ENCODE measurements at places on chromosomes 3 and 15. TPM values are rescaled to one million over a fixed set of nuclear protein-coding genes. Genes with fewer than 3 reads are reported as not detected.
A peak's percentile ranks its signal among the peaks of the same experiment; 100 is the strongest.

GRCh38 chr15:37638691-37639090, 295.7 kb upstream of the TMCO5A start:
- no peak for DNase-seq

- peak; percentile 27 for DNase-seq
Observed at GRCh38 chr3:34056181-34056910, 257.9 kb downstream of the PDCD6IP start.

DNA sequence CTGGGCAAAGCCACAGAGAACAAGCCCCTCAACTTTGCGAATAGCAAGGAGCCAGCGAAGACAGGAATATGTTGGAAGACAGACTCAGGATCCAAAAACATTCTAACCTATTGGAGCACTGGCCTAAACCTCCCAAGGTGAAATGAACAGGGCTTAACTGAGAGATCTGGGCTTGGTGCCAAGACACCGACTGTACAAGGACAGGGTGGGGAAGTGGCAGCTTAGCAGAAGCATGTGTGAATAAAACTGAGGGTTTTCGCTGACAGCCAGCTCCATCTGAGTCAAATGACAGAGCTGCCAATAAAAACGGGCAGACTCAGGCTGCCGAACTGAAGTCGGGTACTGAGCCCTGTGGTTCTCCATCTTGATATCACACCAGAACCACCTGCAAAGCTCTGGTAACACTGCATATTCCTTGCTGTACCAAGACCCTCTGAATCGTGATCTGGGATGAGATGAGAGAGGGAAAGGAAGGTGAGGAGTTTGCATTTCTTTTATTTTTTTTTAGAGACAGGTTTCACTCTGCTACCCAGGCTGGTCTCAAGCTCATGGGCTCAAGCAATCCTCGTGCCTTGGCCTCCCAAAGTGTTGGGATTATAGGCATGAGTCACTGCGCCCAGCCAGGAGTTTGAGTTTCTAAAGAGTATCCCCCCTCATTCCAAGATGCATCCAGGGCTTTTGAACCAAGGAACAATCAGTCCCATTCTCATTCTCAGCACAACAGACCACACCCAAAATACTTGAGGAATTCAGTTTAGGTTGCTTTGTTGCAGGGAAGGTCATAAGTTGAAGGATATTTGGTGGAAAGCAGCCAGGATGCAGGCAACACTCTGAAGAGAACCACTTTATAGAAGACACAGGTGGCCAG, 6.0 kb upstream of the PLCB2 start:
- no peak for DNase-seq

GRCh38 chr15:70583006-70583405, 180.4 kb downstream of the UACA start:
- no peak for DNase-seq

DNA sequence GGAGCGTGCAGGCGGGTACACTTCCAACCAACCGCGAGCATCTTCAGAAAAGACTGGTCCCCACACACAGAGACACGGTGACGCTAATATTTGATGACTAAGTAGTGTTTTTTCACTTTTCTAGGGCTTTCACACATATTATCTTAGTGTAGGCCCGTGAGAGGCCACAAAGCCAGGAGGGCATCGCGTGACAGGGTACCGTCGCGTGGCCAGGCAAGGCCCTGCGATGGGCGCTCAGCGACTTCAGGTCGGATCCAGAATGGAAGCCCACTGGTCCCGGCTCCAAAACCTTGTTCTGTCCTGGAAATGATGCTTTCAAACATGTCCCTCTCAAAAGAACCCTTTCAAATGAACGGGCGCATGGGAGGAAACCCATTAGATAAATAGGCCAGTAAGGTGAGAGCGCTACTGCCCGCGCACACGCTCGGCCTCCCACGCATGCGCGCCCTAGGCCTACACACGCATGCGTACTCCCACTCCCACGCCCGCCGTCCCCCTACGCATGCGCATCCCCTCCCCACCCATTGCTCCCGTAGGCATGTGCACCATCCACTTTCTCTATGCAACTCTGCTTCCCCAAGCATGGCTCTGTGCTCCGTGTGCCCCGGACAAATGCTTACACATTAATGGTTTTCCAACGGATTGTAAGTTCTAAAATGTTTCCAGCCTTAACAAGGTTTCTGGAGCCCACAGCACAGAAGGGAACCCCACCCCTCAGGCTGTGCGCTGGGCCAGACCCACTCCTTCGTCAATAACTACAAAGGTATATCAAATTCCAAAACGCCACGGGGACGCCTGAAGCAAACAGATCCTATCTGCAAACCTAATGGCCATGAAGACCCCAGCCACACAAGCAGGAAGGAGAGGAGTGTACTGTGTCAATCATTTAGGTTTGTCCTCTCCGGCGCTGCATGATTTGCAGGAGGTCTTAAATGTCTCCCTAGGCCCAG, 72.1 kb downstream of the OCA2 start:
- DNase-seq = no peak

DNA sequence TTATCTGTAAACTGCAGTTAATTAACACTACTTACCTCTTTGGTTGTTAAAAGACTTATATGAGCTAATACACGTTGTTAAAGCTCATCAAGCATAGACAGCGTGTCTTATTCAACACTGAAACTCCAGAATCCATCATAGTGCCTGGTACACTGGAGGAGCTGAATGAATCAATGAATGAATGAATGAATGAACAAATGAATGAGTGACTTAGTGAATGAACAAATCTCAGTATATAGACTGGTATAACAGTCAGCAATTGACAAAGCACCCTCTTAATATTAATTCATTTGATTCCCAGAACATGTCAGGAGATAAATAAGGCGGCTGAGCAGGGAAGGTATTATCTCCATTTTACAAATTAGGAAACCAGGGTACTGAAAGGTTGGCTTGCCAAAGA, 7.1 kb downstream of the CASR start:
- DNase-seq = no peak

- DNase-seq = peak; percentile 95
Observed at GRCh38 chr3:184345317-184346144, 8.1 kb downstream of the FAM131A start.

DNA sequence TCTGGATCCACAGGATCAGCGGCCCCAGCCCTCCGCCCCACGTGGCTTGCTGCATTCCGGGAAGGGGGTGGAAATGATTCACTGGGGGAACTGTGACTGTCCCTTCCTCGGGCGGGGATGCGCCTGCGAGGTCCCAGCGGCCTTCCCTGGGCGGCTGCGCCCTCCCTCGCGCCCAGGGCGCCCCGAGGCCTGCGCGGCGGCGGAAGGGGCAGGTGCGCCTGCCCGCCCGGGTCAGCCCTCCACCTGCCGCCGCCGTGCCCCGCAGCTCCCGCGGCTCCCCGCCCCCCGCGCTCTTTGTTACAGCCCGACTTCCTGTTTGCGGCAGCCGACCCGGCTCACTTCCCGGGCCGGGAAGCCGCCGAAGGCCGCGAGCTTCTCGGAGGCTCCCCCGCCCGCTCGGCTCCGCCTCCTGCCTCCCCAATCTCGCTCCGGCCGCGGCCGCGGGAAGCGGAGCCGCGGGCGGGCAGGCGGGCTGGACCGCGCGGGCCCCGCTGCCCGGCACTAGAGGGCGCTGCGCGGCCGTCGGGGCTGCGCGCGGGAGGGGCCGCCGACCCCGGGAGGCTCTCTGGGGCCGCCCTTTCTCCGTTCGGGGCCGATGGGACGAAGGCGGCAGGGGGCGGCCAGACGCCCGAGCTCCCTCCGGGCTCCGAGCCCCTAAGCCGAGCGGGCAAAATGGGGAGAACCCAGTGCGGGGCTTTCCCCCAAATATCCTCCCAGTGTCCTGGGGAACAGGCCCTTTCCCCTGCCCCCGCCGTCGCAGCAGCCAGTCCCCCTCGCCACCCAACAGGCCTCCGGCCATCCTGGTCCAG, 11.5 kb upstream of the CHAC1 start:
- peak; percentile 74 for DNase-seq

DNA sequence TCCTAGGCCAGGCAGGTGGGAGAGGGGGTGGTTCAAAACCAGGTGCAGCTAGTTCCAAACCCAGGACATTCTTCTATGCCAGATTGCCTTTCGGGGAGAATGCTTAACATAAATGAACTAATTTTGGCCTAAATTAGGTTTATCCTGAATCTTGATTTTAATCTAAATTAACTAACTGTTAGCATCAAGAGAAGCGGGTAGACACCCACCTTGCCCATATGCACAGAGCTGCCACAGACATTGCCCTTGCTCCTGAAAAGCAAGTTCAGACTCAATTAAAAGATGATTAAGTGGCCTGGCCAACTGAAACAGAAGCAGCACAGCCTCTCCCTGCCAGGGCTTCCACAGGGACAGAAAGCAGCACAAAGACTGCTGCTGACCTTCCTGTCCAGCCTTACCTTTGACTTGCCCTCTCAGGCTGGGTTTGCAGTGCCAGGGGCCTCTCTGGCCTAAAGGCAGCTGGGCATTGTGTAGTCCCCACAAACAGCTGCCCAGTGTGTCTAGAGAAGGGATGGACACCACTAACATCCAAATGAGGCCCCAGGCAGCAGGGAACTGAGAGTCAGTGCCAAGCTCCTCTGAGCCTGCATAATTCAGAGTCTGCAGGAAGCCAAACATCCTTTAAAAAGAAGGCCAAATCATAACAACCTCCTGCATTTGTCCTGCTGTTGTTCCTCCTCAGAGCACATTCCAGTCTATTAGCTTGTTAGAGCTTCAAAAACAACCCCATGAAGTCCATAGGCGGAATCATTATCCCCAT, 15.4 kb upstream of the OXTR start:
- no peak for DNase-seq

Gene PARP3
- total RNA-seq = 30.0 TPM
